Left colon (tissue), 2 donors: ENCODE measurements at places on chromosomes 1 and 21.

DNA sequence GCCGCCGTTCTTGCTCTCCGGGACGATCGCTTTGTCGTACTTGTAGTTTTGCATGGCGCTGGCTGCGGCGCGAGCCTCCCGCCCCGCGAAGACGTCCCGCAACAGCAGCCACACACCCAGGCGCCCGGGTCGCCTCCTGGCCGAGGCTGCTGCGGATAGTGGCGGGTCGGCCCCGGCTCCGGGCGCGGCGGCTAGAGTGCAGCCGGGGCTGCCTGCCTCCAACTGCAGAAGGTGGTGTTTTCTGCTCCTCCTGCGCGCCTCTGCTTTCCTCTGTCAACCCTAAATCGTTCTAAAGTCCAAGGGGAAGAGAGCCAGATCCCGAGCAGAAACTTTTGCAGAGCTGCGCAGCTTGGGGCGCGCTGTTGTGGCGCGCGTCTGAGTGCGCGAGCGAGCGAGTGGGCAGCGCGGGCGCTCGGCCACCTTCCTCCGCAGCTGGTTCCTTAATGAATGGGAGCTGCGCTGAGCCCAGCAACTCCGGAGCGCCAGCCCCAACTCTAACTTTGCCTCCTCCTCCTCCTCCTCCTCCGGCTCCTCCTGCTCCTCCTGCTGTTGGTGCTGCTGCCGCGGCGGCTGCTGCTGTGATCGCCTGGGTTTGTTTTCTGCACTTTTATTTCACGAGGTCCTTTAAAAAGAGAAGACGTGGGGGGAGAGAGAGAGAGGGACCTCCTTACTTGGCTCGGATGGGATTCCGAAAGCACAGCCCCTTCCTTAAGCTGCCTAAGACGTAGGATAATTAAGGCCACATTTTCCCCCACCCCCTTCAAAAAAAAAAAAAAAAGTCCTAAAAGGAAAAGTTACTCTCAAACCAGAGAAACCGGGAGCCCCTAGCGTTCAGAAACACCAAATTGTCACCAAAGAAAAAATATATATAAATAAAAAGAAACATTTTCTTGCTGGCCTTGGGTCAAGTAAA lies at the start of gene PLPP3:
Gene PLPP3 (minus strand): TSS at position 601 of the 913 bp plus-strand sequence. CDS start 547 bp downstream, at position 54.
- DNase-seq: peak; percentile 80

DNA sequence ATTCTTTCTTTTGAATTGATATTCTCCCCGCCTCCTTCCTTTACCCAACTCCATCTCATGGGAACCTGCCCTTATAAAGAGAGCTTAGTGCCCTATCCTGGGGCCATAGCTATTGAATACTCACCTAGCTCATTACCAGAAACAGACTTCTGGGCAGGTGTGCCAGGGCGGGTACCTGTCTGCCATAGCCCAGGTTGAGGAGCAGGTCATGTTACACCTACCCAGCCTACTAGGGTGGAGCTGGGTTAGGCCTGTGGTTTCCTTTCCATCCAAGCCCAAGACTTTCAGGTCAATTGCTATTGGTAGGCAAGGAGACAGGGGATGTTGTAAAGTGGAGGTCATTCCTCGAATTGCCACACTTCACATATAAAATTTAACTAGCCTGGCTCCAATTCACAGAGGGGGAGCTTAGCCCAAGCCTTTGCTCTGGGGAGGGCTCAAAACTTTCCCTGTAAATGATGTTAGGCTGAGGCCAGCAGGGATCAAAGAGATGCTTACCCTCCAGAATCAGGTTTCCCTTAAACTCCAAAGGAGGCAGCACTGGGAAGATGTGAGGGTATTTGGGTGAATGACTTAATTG lies 87.1 kb upstream of the IPO9 start:
- no peak for DNase-seq

GRCh38 chr1:3473381-3473844 lies 18.9 kb downstream of the ARHGEF16 start:
- DNase-seq: no peak

DNA sequence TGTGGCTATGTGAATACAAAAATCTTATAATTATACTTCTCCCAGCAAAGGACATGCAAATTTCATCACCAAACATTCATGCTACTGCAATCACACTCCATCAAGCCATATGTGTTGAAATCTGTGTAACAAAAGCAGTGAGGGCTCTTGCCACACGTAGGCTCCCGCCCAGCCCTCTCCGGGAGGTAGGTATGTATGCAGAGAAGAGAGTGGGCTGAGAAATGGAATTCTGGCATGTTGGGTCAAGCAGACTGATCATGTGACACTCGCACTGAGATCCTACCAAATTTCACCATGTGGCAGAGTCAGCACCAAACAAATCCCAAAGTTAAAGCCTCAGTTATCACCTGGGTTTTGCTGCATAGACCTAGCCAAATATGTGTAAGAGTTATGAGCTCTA lies 49.7 kb downstream of the APP start:
- DNase-seq: no peak

- DNase-seq: no peak
These were observed 134.2 kb downstream of the GDAP2 start for GRCh38 chr1:117795190-117795589.

GRCh38 chr1:153566414-153567371 lies 1.0 kb upstream of the S100A2 start:
- DNase-seq: peak; percentile 93

DNA sequence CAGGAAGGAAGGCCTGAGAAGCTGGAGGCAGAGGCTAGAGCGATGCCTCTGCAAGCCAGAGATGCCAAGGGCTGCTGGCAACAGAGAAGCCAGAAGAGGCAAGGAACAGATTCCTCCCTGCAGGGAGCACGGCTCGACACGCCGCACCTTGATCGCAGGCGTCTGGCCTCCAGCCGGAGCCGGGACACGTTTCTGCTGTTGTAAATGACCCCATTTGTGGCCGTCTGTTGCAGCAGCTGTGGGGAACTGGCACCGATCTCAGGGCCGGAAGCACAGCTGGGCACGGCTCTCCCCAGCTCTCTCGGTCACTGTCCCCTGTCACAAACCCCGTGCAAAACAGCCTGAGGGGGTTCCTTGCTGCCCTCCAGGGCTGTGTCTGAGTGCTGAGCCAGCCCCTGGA lies 59.6 kb downstream of the SIK1 start:
- no peak for DNase-seq

DNA sequence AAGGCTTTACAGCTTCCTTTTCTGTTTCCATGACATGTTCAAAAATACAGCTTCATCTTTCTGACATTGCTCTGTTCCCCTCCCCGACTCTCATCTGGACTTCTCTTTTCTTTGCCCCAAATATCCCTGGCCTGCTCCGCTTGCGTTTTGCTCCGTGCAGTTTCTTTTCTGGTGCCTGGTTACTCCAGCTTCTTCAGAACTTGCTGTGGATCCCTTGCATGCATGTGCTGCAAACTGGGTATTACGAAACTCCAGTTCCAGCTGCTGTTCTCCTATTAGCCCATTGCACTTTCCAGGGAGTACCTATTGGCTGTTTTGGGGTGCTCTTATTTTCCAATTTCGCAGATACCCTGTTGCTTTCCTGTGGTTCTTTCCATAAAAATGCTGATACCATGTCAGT lies 9.9 kb upstream of the NDC1 start:
- DNase-seq: no peak

DNA sequence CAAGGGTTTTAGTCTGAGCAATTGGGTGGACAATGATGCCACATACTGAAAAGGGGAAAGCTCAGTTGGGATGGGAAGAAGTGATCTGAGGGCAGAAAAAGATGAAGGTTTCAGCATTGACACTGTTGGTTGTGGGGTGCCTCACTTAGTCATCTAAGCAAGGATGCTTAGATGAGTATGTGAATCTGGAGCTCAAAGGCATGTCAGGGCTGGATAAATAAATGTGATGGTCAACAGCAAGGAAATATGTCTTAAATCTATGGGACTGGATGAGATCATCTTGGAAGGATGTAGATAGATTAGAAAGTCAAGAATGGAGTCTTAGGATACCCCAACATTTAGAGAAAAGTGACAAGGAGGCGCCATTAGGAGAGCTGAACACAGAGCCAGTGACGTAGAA lies 114.6 kb downstream of the ZBTB18 start:
- DNase-seq: no peak

DNA sequence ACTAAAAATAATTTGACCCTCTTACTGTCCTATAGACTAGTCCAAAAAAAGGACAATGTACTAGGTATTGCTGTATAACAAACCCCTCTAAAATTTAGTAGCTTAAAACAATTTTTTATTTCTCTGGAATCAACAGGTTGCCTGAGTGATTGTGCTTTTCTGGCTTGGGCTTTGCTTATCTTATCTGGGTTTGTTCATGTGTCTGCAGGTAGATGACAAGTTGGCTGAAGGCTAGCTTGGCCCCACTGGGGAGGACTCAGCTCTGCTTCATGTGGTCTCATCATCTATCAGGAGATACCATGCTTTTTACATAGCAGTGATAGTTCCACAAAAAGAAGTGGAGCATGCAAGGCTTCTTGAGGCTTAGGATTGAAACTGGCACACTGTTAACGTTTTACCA lies 114.2 kb downstream of the MAN1A2 start:
- DNase-seq: no peak

DNA sequence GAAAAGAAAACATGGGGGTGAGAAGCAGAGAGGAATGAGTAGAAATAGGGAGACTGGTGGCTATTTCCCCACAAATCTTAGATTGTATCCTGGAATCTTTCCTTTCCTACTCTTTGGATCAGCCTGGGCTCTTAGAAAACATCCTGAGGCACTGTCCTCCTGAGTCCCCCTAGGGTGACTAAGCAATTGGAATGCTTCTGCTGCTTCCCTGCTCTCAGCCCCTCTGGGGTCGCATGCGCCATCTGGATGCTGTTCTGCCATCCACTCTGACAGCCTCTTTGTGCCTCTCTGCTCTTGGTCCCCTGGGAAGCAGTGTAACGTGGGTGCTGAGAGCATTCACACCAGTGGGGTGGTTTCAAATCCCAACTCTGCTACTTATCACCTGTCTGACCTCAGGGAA lies 443.0 kb downstream of the SIPA1L2 start:
- no peak for DNase-seq

DNA sequence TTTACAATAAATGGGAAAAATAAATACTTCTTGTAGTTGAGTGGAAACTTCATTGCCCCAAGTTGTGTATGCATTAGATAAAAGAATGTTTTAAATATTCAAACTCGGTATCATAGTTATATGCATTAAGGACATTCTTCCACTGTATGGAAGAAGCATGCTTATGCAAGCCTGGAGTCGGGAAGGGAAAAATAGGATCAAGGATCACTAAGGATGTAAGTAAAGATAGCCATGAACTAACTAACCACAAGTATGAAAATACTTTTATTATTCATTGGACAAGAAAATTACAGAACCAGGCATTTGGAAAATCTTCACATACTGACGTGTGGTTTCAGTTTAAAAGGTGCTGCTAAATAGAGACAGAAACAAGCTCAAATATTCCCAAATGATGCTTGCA lies 26.9 kb upstream of the DPYD start:
- no peak for DNase-seq

DNA sequence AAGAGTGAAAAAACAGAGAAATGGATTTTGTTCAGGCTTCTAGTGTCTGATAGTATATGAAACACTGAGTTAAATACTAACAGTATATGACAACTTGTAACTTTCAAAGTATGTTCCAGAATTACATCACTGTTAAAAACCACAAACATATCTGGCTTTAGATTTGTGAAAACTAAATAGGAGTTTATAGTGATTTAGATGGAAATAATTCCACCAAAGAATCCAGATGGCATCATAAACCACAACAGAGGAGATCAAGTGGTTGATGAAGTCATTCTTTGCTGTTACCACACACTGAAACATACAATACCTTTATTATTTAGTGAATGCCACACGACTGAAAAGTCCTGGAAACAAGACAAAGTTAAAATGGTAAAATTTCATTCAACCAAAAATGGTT lies 37.2 kb downstream of the ALG14 start:
- DNase-seq: no peak

DNA sequence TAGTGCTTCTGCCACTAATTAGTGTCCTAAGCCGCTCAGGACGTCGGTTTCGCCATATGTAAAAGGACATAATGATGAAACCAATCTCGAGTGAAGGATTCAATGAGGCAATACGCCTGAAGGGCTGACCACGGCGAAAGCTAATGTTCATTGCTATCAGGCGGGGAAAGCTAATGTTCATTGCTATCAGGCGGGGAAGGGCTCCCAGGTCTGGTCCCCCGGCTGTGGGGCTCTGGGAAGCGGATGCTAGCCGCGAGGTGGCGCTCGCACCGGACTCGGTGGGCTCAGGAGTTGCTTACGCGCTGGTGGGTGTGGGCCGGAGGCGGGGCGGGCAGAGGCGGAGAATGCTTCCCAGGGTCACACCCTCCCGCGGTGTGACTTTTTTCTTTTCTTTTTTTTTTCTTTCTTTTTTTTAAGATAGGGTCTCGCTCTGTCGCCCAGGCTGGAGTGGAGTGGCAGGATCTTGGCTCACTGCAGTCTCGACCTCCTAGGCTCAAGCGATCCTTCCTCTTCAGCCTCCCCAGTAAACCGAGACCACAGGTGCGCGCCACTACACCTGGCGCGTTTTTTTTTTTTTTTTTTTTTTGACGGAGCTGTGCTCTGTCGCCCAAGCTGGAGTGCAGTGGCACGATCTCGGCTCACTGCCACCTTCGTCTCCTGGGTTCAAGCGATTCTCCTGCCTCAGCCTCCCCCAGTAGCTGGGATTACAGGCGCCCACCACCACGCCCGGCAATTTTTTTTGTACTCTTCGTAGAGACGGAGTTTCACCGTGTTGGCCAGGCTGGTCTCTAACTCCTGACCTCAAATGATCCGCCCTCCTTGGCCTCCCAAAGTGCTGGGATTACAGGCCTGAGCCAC lies 1.1 kb upstream of the PEAR1 start:
- peak; percentile 89 for DNase-seq

- DNase-seq: no peak
These were observed 238.0 kb upstream of the TMEM51 start for GRCh38 chr1:14915356-14916054.

GRCh38 chr1:198449261-198449660 lies 91.2 kb downstream of the ATP6V1G3 start:
- no peak for DNase-seq

- DNase-seq: no peak
These were observed 42.4 kb upstream of the GADD45A start for GRCh38 chr1:67642629-67643028.

DNA sequence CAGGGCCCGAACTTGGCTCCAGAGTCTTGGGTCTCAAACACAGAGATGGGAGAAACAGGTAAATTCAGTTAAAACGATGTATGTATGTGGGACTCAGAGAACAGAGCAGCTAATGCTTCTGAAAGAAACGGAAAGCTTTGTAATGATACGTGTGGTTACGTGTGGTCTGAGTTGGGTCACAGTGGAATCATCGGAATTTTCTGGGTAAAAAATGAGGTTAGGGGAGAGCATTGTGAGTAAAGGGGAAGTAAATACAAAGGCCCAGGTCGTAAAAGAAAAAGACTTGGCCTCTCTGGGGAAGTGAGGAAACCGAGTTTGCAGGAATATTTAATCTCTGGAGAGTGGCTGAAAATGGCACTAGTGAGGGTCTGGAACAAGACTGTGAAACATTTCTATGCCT lies 8.3 kb downstream of the NHLH2 start:
- no peak for DNase-seq

DNA sequence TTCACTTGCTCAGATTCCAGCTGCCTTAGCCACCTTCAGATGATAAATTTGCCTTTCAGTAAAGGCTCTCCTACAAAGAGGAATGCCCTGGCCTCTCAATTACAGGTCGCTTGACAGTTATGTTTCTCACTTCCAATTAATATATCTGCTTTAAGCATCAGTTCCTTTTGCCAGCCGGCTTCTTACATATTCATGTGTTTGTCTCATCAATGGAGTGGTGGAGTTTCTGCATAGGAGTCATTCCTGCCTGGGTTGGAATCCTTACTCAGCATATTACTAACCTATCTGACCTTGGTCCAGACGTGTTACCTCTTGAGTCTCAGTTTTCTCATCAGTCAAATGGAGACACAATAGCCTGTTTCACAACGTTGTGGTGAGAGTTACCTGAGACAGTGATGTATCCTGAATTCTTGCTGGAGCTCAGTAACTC lies 9.4 kb upstream of the SESN2 start:
- DNase-seq: no peak

- no peak for DNase-seq
These were observed 7.6 kb downstream of the CLSTN1 start for GRCh38 chr1:9816199-9816598.
